ENCODE measurements at places on chromosomes 2 and 18.

DNA sequence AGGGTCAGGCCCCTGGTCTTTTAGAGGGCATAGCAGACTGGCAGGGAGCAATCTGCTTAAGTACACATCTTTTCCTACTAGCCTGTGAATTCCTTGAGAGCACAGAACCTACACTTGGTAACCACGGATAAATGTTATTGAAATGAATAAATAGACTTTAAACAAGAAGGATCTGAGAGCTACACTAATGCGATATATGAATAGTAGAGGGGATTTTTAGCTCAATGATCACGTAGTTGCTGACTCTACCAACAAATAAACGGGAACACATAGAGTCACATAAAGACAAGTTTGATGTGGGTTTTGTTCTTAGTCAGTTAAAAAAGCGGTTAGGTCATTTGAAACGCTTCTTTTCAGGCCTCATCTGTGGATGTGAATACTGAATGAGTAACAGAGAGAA lies 290.3 kb upstream of the CCDC68 start:
- DNase-seq: no peak

- DNase-seq: no peak
These were observed 2.0 kb downstream of the WDR35 start for GRCh38 chr2:19987936-19988335.

DNA sequence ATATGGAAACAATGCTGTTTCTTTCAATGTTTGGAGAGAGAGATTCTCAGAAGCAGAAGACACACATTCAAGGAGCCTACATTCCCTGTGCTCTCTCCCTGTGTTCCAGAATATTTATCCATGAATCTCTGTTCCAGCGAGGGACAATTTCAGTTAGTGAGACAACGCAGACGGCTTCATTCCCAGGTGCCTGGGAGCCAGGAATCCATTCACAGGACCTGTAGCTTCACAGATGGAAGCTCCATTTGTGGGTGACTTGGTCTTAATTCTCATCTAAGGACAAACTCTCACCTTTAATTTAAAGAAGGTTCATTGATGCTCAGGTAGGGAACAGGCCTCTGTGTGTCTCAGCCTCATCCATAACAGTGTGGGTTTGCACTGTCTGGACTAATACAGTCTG lies 1156.6 kb downstream of the RPIA start:
- DNase-seq: no peak

DNA sequence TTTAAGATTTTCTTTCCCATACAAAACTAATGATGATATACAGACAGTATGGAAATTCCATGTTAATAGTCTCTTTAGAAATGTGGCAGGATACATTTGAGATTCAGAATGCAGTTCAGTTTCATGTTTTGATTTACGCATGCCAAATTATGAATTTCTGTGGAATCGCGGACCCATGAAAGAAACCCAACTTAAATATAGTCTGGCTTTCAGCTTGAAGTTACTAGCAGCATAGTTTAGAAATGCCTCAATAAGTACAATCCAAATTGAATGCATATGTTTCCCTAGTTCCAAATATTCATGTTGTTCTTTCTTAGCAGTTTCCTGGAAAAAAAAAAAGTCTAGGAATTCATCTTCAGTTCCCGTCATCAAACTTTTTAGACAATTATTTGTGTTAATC lies 164.1 kb upstream of the RASGRP3 start:
- no peak for DNase-seq

- DNase-seq: no peak
These were observed 34.0 kb upstream of the CPS1 start for GRCh38 chr2:210522399-210522798.

- DNase-seq: peak; percentile 73
These were observed 9.1 kb upstream of the LYPD6B start for GRCh38 chr2:149029307-149029965.

GRCh38 chr18:9506046-9506792 lies 30.9 kb downstream of the RALBP1 start:
- no peak for DNase-seq

DNA sequence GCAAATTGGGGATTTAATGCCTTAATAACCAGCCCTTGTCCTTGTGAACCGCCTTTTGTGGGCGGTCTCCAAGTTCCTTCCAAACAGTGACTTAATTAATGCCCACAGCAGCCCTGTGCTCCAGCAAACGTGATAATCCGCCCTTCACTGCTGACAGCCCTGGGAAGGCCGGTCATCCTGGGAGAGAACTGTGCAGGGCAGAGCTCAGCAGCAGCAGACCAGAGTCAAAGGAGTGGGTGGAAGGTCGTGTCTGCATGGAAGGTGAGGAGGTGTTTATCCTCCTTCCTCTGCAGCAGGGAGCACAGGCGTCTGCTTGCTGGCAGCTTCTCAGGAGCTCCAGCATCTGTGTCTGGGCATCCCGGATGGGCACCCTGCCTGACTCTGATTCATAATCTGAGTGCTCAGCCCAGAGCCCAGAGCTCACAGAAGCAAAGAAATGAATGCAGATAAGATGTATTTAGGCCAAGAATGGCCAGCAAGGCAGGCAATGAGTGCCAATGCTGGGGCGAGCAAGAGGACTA lies 270.0 kb upstream of the PXDN start:
- DNase-seq: no peak

DNA sequence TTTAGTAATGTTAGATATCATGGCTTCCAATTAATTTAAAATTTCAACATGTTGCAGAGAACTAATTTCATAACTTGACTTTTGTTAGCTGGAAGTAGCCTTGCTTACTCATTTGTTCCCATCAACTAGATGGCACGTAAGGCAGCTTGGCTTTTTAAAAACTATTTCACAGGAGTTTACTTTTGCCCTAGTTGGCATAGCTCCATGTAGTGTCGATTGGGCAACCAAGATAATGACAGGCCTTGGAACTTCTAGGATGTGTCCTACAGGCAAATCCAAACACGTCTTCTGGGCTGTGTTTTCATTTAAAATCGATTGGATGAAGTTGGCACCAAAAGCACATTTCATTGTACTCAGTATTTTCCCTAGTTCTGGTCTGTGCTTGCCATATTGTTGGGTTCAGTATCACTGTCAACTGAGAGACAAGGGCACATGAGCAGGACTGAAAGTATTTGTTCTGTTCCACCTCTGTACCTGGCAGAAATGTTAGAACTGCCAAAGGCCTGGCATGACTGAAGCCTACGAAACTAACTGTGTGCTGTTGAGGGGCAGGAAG lies 29.4 kb downstream of the HADHB start:
- peak; percentile 88 for DNase-seq

GRCh38 chr2:239375278-239376061 lies 25.4 kb downstream of the HDAC4 start:
- DNase-seq: no peak

DNA sequence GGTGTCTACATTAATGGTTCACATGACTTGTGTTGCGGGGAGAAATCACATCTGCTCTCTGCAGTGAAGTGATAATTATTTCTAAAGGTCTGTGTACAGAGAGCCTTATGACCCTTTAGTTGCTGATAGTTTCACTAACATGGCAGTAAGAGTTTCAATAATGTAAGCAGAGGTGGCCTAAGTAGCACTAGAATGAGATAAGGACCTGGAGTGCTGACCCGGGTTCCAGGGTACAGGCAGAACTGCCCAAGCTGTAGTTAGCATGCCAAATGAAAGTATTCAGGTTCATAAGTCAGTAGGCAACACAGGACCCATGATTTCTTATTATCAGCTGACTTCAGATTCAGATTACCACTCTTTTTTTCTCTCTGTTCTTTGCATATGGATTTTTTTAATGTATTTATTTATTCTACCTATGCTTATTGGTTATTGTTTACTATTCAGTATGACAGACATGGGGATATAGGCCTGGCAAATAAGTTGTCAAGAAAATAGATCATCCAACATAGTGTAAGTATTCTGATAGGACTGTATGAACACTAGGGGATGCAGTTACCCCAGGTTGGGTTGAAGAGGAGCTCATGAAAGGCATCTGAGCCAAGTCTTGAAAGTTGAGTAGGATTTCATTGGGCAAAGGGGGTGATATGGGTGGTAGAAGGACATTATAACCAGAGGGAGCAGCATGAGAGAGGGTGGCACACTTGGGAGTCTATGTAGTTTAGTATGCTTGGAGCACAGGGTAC lies 105.2 kb downstream of the CCDC85A start:
- DNase-seq: no peak

- no peak for DNase-seq
These were observed 15.3 kb downstream of the SH3RF3 start for GRCh38 chr2:109144271-109144670.

DNA sequence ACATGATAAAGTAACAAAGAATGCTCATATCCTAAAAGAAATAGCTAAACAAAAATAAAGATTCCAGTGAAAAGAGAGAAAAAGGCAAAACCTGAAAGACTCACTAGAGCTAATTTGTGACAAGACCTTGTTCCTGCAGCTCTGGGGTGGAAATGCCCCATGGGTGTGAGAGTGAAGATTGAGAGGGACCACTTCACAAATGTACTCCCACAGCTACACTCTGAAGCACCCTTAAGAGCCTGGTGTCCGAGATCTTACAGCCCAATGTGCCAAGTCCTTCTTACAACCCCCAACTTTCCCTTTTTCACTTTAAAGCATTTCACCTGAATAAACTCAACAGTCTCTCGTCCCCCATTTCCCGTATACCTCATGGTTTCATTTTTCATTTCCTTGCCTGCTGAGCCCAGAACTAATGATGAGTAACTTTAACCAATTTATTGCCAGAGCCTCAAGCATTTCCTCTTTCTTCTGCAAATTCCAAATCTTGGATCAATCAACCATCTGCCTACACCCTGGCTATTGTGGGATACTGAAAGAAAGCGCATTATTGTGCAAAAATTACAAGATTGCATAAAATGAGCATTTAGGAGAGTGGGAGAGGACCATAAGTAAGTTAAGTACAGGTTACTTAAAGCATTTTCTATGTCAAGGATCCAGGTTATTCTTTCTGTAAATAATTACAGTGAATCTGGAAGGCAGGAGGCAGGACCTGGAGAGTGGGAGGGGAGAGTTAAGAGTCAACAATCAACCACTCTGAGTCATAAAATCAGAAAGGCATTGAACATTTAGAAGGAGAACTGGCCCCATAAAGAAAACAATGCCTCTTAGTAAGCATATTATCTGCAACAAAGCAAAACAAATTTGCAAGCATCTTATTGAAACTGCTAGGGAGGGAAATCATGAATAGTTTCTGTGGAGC lies 804.4 kb upstream of the CELF4 start:
- no peak for DNase-seq

DNA sequence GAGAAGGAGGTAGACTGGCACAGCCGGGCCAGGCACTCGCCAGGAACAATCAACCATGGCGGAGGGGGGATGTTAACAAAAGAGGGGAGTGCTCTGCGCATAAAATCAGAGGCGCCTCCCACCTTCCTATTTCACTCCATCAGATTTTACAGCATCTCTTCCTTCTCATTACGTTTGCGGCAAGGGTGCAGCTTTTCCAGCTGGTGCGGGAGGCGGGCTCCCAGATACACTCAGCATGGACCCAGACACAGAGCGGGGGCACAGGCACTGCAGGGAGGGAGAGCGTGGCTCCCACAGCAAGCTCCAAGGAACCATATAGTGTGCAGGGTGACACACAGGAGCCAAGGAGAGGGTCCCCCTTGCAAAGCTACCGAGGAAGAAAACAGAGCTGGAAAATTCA lies 176.3 kb downstream of the EIPR1 start:
- no peak for DNase-seq

DNA sequence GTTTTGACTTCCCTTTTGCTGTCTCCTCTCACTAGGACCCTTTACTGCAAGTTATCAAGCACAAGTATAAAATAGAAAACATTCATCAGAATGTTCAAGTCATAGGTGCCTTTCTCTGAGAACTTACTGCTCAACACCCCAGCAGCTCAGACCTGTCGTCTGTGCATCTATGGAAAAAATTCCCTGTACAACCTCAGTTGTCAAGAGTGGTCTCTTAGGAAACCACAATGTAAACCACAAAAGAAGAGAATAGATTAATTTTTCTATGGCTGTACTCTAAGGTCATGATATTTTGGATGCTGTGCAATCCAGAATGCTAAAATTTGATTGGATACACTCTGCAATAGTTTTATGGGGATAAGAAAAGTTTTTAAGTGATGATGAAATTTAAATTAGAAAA lies 84.1 kb downstream of the RBMS1 start:
- DNase-seq: no peak

DNA sequence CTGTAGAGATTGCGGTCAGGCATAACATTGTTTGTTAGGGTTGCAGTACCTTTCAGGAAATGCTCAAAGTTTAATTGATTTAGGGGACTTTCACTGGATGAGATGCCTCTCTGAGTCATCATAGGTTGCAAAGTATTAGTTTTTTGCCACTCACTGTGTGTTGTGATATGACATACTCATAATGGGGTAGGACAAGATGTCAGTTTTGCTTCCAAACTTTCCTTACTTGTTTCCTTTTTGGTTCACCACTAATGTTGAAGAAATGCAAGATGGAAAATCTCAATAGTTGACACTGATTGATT lies 35.0 kb upstream of the PTH2R start:
- DNase-seq: no peak
